ENCODE measurements at places on chromosomes 3 and 15.
A peak's percentile ranks its signal among the peaks of the same experiment; 100 is the strongest.

DNA sequence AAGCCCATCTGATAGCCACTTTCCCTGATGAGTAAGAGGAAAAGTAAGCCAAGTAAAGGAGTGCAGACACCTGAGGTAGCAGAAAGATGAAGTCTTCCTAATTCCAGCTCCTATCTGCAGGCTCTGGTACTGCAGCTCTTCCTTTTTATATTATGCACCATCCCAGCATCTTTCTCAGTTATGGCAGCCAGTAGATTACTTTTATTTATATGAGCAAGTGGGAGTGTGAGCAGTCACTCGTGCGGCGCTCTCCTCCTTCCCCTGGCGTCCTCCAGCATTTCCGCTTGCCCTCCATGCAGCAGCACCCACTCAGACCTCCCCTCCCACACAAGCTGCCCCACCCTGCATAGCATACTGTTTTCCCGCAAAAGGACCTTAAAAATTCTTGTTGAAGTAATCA is 465.9 kb upstream of the DPPA4 start:
- DNase-seq: no peak

DNA sequence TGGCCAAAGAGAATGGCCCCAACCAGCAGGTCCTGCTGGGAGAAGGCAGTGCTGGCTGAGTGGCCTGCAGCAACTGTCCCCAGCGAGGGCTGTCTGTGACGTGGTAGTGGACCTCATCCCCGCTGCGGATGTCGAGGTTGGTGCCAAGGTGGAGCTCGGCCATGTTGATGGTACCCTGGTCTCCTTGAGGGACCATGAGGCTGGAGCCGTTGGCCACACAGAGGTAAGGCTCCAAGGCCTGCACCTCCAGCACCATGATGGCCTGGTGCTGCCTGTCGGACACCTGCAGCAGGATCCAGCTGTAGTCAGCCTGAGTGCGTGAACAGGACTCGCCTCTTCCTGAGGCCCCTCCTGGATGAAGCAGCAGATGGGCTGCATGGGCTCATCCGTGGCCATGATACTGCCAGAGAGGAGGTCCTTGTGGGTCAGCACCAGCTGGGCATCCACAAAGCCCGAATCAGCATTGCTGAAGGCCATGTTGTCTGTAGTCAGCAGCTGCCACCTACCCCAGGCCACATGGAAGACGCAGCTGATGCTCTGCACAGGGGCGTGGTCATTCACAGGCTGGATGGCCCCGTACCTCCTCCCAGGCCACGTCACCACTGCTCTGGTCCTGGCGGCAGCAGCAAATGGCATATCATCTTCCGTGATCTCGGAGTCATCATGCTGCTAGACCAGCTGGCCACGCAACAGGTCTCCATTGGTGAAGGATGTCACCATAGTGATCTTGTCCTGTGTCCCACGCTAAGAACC is 167.5 kb downstream of the GOLGA6L4 start:
- DNase-seq: no peak

DNA sequence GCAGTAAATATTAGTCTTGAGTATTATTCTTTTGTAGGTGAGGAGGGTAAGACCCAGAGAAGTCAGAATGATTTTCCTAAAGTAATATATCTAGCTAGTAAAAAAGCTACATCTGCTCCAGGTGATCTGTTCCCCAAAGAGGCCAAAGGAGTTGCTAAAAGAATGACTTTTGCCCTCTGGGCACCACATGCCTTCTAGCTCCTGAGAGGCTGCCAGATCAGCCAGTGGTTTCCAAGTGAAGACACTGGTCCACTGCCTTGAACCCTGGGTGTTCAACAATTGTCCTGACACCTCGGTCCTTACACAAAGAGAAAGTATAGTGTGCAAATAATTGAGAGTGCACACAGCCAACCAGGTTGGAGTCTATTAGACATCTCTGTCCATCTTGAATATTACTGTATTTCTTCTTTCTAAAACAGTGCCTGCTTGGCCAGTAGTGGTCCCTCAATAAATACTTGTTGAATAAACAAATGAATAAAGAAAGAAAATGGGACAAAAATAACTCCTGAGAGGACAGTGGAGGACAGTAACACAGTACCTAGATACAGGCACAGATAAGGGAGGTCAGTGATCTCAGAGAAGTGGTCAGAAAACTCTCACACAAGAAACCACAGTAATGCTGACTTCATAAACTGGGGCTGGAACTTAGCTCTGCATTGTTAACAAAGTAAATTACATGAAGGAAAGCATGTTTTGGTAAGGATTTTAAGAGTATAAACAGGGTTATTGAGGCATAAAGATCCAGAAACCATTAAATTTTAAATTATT is 56.6 kb upstream of the CSTA start:
- no peak for DNase-seq

DNA sequence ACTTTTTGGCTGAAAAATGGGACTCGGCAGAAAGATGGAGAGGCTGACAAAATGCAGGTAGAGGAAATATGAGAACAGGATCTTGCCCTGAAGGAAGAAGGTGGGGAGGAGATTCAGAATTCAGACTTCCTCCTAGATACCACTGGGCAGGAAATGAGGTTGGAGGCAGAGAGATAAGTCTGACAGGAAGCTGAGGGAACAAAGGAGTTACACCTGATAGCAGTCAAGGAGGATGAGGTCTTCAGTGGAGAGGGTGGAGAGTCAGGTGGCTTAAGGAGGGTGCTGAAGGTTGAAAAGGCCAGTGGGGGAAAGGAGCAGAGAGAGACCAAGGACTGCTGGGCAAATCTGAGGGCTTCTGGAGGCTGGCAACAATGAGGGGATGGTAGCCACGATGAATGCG is 56.8 kb downstream of the CCR4 start:
- no peak for DNase-seq

GRCh38 chr3:104831071-104831470 is 535.6 kb upstream of the ALCAM start:
- no peak for DNase-seq

GRCh38 chr3:107813026-107813425 is 277.8 kb downstream of the CD47 start:
- DNase-seq: no peak

DNA sequence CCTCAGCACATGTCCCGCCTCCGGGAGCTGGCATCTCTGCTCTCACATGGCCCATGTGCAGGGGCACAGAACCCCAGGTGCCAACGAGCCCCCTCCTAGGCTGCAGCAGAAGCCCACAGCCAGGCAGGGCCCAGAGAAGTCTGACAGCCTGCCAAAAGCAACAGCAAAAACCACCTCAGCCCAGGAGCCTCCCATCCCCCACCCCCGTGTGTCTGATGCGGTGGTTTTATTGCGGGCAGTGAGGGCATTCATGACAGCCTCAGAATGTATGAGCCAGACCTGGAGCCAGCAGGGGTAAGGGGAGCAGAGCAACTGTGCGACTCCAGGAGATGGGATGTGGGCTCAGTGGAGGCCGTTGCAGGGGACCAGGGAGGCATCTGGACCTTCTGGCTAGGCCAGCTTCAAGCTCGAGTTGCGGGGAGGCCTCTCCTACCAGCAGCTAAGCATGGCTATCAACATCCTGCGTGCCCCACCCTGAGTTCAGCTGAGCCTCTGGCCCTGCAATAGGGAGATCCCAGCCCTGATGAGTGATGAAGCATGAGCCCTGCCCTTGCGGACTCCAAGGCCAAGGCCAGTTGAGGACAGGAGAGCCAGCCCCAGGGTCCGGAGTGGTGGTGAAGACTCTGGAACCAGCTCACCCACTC is 52.5 kb downstream of the CYP11A1 start:
- no peak for DNase-seq

DNA sequence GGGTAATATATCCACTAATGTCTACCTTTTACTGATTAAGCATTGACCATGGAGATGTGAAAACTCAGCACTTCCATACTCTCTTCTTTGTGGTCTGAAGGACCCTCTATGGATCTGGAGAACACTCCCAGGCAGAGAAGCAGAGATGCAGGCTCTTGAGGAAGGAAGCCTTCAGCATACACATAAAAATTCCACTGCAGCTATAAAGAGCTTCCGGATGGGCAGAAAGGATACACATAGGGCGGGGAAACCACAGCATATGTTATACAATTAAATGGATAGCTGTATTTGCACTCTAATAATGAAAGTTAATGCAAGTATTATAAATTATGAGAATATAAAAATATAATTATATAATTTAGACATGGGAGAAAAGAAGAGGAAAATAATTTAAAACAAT is 1258.2 kb upstream of the ALCAM start:
- no peak for DNase-seq

DNA sequence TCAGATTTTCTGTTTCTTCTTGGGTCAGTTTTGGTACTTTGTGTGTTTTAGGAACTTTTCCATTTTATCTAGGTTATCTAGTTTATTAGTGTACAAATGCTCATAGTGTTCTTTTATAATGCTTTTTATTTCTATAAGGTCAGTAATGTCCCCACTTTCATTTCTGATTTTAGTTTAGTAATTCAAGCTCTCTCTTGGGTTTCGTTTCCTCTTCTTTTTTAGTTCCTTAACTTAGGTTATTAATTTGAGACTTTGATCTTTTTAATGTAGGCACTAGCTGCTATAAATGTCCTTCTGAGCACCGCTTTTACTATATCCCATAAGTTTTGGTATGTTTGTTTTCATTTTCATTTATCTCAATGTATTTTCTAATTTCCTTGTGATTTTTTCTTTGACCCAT is 27.0 kb upstream of the CD200R1L start:
- no peak for DNase-seq

DNA sequence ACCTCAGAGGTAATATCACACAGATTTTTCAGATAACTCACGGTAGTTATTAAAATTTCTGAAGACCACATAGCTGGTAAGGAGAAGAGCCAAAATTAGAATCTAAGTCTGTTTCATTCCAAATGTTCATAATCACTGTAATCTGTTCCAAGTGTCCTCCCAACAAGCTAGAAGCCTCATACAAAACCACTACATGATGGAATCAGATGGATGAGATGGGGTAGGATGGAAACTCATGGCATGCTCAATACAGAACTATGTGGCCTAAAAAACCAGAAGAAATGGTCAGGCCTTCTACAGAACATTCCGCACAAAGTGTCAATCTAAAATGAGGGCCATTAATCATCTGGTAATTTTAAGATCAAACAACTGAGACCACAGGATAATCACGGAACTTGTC is 91.8 kb downstream of the THBS1 start:
- no peak for DNase-seq

GRCh38 chr3:97699889-97700288 is 64.7 kb upstream of the ARL6 start:
- DNase-seq: no peak

DNA sequence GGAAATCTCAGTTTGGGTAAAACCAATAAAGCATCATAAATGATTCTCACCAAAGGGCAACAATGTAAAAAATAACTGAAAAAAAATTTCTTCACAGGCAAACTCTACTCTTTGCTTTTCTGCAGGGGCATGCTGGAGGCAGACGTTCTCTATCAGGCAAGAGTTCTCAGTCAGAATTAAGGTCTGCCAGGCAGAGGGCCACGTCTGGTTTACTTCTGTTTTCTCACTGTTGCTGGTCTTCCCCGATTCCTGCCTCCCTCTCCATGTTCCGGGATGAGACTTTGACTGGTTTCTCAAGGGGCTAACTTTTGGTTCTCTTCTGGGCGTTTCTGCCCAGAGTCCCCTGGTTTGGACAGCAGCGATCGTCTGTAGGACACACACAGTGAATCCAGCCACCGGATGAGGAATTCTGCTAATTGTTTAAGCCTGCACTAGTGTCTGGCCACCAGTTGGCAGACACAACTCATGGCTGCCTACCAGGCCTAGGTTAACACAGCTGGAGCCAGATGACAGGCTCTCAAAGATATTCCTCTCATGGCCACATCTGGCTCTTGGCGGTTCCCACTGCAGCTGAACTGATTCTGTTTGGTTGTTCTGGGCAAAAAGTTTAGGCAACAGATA is 273.1 kb downstream of the FOXP1 start:
- no peak for DNase-seq

DNA sequence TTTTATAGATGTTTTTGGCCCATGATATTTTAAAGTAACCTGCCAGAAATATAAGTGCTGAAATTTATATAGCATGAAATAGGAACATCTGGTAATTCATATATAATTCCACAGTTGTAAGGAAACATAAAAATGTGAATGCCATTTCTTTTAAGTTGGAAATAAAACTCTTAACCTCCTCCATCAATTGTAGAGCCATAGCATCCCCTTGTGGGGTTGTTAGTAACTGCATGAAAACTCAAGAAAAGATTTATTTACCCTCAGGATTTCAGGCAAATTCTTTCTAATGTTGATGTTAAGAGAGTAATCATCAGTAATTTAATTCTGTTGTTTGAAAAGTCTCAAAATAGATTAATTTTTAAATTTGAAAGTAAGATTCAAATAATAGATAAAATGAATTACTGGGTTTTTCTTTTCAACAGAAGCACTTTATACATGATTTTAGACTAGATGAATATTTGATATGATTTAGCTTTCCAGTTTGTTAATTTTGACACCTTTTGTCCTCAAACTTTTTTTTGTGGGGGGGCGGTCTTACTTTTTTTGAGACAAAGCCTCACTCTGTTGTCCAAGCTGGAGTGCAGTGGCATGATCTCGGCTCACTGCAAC is 74.7 kb downstream of the RASA2 start:
- no peak for DNase-seq

- DNase-seq: no peak
These were observed 29.0 kb downstream of the MAP6D1 start for GRCh38 chr3:183796372-183796771.

DNA sequence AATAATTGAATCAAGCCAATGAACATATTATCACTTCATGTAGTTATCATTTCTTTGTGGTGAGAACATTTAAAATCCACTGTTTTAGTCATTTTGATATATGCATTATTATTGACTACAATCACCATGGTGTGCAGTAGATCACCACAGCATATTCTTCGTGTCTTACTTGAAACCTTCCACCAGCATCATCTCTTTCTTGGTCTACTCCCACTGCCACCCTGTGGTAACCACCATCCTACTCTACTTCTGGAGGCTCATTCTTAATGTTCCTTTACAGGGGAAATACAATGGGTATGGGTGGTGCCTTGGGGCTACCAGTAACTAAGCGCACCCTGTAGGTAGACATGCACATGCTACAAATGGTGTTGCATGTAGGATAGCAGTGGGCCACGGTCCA is 25.4 kb downstream of the PXK start:
- DNase-seq: no peak

DNA sequence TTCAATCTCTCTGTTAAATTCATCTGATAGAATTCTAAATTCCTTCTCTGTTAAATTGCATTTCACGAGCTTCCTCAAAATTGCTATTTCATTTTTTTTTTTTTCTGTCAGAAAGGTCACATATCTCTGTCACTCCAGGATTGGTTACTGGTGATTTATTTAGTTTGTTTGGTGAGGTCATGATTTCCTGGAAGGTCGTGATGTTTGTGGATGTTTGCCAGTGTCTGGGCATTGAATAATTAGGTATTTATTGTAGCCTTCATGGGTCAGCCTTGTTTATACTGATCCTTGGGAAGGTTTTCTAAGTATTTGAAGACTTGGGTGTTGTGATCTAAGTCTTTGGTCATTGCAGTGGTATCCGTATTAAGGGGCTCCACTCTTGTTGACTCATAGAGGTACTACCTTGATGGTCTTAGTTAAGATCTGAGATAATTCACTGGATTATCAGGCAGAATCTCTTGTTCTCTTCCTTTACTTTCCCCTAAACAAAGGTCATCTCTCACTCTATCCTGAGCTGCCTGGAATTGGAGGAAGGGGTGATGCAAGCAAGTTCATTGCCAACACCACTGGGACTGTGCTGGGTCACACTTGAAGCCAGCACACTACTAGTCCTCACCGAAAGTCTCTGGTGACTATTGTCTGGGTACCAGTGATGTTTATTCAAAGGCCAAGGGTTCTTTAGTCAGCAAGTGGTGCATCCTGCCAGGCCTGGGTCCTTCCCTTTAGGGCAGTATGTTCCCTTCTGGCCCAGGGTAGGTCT is 231.1 kb downstream of the GBE1 start:
- DNase-seq: no peak

GRCh38 chr3:197151580-197151979 is 122.0 kb upstream of the MELTF start:
- DNase-seq: peak; percentile 26

All from A549 (cell line).